Activated T-helper 1 cell treated with anti-CD3 and anti-CD28 coated beads, Interleukin-12 subunit alpha, Interleukin-12 subunit beta, Interleukin-2, Interleukin-4 antibody, amounts not matched to agents 30 ng/mL and 10 ng/mL and 1 ng/mL, durations not matched to agents 14 hours and 24 hours and 36 hours (primary cell): ENCODE measurements at places on chromosomes 5 and 9. TPM values are rescaled to one million over a fixed set of nuclear protein-coding genes. Genes with fewer than 3 reads are reported as not detected.

DNA sequence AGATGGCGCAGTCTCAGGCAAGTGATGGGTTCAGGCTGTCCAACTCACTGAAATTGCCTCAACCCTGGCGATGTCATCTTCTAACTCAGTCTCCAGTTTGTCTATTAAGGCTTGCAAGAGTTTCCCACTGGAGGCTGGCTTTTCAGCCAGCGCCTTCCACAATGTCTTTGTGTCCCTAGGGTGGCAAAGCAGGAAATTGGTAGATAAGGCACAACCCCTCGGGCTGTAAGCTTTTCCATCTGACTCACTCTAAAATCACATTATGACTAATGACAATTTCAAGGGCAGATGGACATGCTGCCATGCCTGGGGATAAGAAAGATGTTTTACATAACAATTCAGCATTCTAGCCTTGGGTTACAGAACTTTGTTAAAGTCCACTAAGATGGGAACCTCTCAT lies 61.9 kb downstream of the MROH2B start:
- DNase-seq = no peak
- H3K27me3 ChIP-seq = no peaks in the 10 kb centered on the region
- no peak overlapping the region for H3K27ac ChIP-seq
- no peaks in the 10 kb centered on the region for H3K36me3 ChIP-seq

GRCh38 chr5:123209502-123210027 lies 120.5 kb downstream of the PRDM6 start:
- no peaks in the 10 kb centered on the region for H3K4me1 ChIP-seq
- H3K27me3 ChIP-seq = peaks cover 2% of the 10 kb centered on the region
- no peaks in the 10 kb centered on the region for H3K36me3 ChIP-seq
- no peak overlapping the region for H3K27ac ChIP-seq

DNA sequence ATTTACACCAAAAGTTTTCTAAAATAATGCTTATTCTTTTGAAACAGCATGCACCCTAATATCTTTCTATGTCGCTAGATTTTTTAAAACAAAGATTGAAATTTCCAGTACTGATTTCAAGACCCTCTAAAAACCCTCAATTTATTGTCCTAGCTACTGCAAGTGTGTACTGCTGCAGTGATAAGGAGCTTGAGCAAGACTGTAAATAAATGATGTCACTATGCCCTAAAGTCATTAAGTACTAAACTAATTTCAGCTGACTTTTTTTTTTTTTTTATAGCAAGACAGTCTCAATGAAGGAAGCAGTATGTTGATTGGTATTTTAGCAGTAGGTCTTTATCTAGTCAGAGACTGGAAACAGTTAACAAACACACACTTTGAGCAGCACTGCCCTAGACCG lies 12.2 kb upstream of the MIER3 start:
- no peak overlapping the region for H3K27ac ChIP-seq
- no peak for DNase-seq
- H3K27me3 ChIP-seq = peaks cover 59% of the 10 kb centered on the region
- H3K4me3 ChIP-seq = no peak overlapping the region
- H3K36me3 ChIP-seq = no peaks in the 10 kb centered on the region

- no peaks in the 10 kb centered on the region for H3K36me3 ChIP-seq
- H3K4me3 ChIP-seq = no peak overlapping the region
- H3K27ac ChIP-seq = no peak overlapping the region
- no peaks in the 10 kb centered on the region for H3K4me1 ChIP-seq
- no peak for DNase-seq
Measured at GRCh38 chr9:95552814-95553546, 36.2 kb upstream of the PTCH1 start.

The NMUR2 gene
- total RNA-seq = not detected in 2 replicates
